Smooth muscle cell of the coronary artery (primary cell): ENCODE measurements at places on chromosomes 4 and X. TPM values are rescaled to one million over a fixed set of nuclear protein-coding genes. Genes with fewer than 3 reads are reported as not detected.

The LANCL3 gene
- total RNA-seq, result 0.08 TPM in 1 of 2 replicates, not detected in the other

The ASB9 gene
- not detected in 2 replicates for total RNA-seq

The PLAC8 gene
- total RNA-seq, result 0.35 TPM in 1 of 2 replicates, not detected in the other

The CSAG1 gene
- total RNA-seq, result not detected in 2 replicates

The HTRA3 gene
- 0.45 and 6.8 TPM in 2 replicates for total RNA-seq

The PAGE1 gene
- total RNA-seq, result not detected in 2 replicates

The PRRG3 gene
- total RNA-seq, result 2.1 TPM in 1 of 2 replicates, not detected in the other

The TRPC3 gene
- under 0.01 and 0.59 TPM in 2 replicates for total RNA-seq

The CDS1 gene
- 0.15 TPM in 1 of 2 replicates, not detected in the other for total RNA-seq

The SMIM10 gene
- 2.3 and 4.8 TPM in 2 replicates for total RNA-seq

The GLRB gene
- 4.5 and 9.2 TPM in 2 replicates for total RNA-seq

The CSAG3 gene
- total RNA-seq, result not detected in 2 replicates

The ASB5 gene
- 0.30 and 0.35 TPM in 2 replicates for total RNA-seq

The GABRQ gene
- not detected in 2 replicates for total RNA-seq

The UGT2B11 gene
- total RNA-seq, result not detected in 2 replicates

The SYTL4 gene
- total RNA-seq, result 1.7 and 20.6 TPM in 2 replicates

The GPRIN3 gene
- 0.23 and 0.90 TPM in 2 replicates for total RNA-seq

The AKAP14 gene
- total RNA-seq, result not detected in 2 replicates

The GPRASP3 gene
- total RNA-seq, result 3.4 and 8.0 TPM in 2 replicates

The GAGE12H gene
- total RNA-seq, result not detected in 2 replicates

The SFRP2 gene
- under 0.01 TPM in 1 of 2 replicates, not detected in the other for total RNA-seq

The HSFX3 gene
- not detected in 2 replicates for total RNA-seq

The TCP11X2 gene
- total RNA-seq, result not detected in 2 replicates

The NUDT10 gene
- 0.35 and 1.1 TPM in 2 replicates for total RNA-seq

The GPR34 gene
- total RNA-seq, result not detected in 2 replicates

The RRAGB gene
- 27.1 and 69.4 TPM in 2 replicates for total RNA-seq

The PIR gene
- total RNA-seq, result 1.8 and 12.3 TPM in 2 replicates

The RBM46 gene
- under 0.01 TPM in 1 of 2 replicates, not detected in the other for total RNA-seq

The CD38 gene
- total RNA-seq, result not detected in 2 replicates

The ABLIM2 gene
- 0.12 and 0.30 TPM in 2 replicates for total RNA-seq

The ZIC3 gene
- not detected in 2 replicates for total RNA-seq

The MEPE gene
- total RNA-seq, result not detected in 2 replicates

The FGFBP2 gene
- total RNA-seq, result not detected in 2 replicates

The COX7B gene
- total RNA-seq, result 500 and 576 TPM in 2 replicates

The SH3RF1 gene
- 8.7 and 19.5 TPM in 2 replicates for total RNA-seq

The NAA11 gene
- total RNA-seq, result not detected in 2 replicates

The SLC10A4 gene
- not detected in 2 replicates for total RNA-seq

The CABS1 gene
- total RNA-seq, result not detected in 2 replicates

The FAT1 gene
- 167 and 434 TPM in 2 replicates for total RNA-seq

The SORBS2 gene
- total RNA-seq, result 4.8 and 24.0 TPM in 2 replicates
